ENCODE measurements at places on chromosomes 13 and 19. TPM values are rescaled to one million over a fixed set of nuclear protein-coding genes. Genes with fewer than 3 reads are reported as not detected.

GRCh38 chr13:32530841-32531253 lies 7.7 kb downstream of the N4BP2L2 start:
- no peak for DNase-seq

DNA sequence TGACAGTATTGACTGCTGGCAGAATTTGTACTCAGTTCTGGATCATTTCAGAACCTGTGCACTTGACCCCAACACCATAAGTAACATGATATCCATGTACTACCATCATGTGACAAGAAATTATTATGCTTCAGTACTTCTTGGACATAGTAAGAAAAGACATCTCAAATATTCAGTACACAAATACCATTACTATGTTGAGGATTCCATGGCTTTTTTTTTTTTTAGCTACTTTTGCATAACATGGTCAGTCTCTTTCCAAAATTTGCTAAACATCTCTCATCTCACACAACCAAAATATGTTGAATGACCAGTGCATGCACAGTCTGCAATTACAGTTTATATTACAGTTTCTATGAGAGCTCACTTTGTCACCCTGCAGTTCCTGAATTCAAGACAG lies 85.3 kb downstream of the FLT1 start:
- DNase-seq, result no peak

DNA sequence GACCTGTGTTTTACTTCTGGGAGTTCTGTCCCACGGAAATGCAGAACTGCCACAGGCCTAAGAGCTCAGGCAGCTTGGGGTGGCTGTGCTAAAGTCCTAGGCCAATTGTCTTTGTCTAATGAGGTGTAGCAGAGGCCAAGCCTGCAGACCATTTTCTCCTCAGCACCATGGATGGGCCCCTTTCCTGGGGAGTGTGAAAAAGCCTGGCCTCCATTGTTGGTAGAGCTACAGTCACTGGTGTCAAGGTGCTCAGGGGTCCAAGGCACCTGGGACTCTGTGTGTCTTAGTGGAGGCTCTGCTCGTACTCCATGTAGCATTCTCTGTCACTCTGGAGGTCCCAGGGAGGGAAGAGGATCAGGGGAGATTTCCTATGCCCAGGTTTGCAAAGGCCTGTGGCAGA lies 329.6 kb downstream of the SLITRK5 start:
- DNase-seq, result no peak

DNA sequence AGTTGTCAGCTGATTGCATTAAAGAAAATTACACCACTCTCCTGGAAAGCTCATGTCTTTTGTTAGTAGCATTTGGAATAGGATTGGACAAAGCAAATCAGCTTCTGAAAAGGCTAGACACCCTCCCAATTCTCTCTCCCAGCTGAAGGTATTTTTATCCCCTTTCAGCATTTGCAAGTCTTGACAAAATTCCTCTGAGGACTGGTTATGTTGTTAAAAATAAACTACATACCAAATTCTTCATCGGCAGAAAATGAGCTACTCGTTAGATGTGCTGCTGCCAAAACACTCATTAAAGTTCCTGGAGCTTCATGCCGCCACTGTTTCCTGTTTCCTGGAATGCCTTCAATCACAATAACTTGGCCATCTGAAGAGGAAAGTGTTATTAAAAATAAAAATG lies 37.1 kb downstream of the UTP14C start:
- no peak for DNase-seq

DNA sequence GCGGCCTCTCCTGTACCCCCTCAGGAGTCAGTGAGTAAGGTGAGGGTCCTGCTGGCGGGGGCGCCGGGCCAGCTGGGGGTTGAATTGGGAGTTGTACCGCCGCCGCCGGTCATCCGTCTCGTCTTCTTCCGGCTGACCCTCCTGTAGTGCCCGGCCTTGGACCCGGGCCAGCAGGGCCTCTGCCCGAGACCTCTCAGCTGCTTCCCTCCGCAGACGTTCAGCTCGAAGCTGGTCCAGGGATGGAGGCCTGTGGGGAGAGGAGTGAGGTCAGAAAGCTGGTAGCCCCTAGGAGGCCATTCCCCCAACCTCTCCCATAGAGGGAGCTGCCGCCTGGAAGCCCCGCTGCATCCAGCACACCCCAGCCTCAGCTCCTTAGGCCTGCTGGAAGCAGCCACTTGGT lies 3.8 kb downstream of the LENG1 start:
- DNase-seq, result no peak

DNA sequence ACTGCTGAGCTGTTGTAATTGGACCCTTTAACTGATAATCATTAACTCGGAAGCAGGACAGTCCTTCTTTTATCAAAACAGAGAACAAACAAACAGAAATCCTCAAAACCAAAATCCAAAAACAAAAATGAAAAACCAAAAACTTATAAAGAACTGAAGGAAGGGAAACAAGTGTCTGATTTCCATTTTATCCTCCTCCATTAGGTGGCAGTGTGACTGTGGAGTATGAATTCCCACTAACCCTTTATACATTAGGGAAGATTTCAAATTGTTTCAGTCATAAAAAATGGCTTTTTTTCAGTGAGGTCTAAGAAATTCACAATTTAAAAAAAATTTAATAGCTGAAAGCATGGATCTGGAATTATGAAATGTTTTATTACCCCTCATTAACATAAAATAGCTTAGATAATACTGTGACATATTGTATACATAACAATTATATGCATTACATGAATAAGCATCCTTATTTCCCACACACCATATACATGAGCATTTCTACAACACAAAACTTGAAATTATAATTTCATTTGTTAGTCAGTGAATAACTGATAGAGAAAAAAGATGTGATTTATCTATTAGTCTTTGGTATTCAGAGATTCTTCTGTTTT lies 1074.3 kb upstream of the PCDH9 start:
- DNase-seq, result no peak

DNA sequence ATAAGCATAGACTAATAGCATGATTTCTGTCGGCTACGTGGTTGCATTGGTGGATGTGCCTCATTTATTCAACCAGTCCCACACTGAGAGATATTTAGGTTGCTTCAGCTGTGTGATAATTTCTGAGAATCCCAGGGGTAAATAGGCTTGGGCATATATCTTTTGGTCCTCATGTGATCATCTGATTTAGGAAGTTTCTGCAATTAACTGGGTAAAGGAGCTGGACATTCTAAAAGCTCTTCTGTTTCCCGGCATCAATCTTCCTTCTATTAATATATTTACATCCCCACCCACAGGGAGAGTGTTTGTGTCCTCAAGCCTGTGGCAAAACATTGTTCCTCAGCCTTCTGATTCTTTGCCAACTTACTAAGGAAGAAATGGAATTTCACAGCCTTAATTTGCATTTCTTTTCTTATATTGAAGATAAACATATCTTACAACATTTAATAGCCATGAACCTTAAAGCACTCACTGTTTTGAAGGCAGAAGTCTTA lies 431.6 kb downstream of the RFC3 start:
- no peak for DNase-seq

GRCh38 chr13:110458594-110459365 lies 102.7 kb downstream of the RAB20 start:
- DNase-seq, result no peak

DNA sequence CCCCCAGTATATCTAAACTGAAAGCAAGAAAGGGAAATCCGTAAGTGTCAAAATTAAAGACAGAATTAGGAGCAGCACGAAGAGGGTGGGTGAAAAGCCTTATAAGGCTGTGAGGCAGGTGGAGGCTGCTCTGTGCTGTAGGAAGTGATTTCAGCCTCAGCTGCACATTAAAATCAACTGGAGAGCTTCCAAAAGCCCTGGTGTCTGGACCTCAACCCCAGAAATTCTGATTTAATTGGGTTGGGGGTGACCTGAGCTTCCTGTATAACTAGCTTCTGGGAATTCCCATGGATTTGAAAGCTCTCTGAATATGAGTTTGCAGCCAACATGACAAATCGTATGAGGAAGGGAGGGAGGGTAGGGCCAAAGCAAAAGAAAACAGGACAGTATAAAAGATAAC lies 242.4 kb upstream of the TMTC4 start:
- DNase-seq, result no peak

- no peak for DNase-seq
Observed at GRCh38 chr19:35784503-35785338, 9.4 kb downstream of the ARHGAP33 start.

- no peak for DNase-seq
Observed at GRCh38 chr19:55265173-55265572, 6.4 kb upstream of the PPP6R1 start.

Gene IGFL3
- total RNA-seq, result not detected

Gene CYP2A7
- not detected for total RNA-seq

- DNase-seq, result no peak
Observed at GRCh38 chr19:23098988-23099387, 17.8 kb upstream of the ZNF730 start.

- no peak for DNase-seq
Observed at GRCh38 chr19:39247701-39248664, 673 bp downstream of the IFNL4 start.

DNA sequence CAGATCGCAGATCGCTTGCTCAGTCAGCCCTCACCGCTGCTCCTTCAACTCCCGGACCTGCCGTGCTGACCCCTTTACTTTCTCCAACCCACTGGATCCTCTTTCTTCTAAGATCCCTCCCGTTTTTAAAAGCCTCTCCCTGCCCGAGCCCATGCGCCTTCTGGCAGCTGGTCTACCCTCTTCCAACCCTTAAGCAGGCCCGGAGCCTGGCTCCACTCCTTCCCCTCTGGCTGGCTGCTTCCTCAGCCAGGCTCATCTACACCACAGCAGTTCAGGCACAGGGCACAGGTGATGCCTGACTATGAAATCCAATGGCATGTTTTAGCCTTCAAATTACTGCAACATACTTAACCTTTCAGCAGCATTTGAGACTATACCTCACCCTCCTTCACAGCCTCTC lies 63.8 kb upstream of the PABPC3 start:
- DNase-seq, result no peak

GRCh38 chr13:114339857-114340534 lies 25.7 kb downstream of the CHAMP1 start:
- DNase-seq, result no peak

DNA sequence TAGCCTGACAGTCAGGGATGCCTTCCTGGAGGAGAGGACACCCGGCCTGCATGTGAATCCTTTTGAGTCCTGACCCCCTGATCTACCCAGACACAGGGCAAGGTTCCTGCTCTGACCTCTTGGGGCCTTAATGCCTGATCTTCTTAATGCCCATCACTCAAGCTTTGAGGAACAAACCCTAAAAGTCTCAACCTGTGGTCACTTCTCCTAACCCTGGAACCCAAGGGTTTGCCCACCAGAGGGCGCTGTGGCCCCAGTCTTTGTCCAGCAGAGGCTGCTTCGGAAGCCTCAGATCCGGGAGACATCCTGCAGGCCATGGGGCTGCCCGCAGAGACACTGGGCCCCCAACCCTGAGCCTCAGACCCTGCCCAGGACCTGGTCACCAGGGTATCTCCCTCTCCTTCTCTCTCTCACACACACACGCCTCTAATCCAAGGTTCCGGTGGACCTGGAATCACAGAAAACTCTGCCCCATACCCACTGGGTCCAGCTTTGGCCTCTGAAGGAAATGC lies 9.8 kb upstream of the DPF1 start:
- peak; percentile 73 for DNase-seq

Gene SIGLEC9
- not detected for total RNA-seq

DNA sequence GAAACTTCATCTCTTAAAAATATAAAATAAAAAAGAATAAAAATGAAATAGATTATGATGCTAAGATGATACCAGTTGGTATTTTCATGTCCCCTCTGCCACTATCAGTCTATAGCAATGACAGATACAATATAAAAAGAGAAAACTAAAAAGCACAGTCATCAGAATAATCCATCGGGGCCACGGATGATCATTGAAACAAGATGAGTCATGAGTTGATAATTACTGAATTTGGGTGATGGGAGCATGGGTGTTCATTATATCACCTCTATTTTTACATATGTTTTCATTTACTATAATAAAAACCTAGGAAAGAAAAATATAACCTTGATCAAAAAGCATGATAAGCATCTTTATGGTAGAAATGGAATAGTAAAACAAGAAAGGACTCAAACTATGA lies 41.1 kb downstream of the PIBF1 start:
- no peak for DNase-seq

GRCh38 chr13:30022796-30023195 lies 172.4 kb upstream of the UBL3 start:
- no peak for DNase-seq

- no peak for DNase-seq
Observed at GRCh38 chr13:27857282-27857681, 62.5 kb upstream of the PDX1 start.

DNA sequence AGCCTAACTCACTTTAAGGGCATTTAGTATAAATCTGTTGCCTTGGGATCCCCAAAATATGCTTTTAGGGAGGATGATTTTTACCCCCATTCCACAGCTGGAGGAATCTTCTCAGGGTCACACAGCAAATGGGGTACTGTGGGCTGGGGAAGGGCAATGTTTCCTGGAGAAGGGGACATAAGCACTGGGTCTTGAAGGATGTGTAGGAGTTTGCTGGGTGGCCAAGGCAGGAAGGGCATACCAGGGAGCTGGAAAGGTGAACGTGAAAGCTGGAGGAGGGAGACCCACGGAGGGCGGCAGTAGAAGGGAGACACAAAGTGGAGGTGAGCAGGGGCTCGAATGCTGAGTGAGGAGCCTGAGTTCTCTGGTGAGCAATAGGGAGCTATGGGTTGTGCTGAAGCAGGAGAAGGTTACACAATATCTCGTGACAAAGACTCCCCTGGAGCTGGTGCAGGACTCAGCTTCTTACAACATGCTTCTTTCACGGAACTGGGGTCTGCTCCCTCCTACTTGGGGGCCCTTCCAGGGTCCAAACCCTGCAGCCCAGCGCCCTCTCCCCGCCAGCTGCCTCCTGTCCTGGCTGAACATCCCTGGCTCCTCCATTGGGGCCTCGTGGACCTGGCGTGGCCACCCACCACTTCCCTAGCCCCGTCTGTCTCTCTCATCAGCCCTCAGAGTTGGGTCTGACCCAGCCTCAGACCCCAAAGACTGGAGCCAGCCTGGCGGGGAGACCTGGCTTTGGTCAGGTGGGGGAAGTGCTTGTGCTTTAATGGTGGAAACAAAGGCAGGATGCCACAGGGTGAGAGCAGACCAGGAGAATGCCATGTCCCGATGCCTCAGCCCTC lies 11.1 kb downstream of the CILP2 start:
- DNase-seq, result no peak

Measured in activated T-helper 2 cell treated with anti-CD3 and anti-CD28 coated beads, Interferon-gamma antibody, Interleukin-2, Interleukin-4, amounts not matched to agents 10 μg/mL and 5 μg/mL and 100 μg/mL, durations not matched to agents 14 hours and 24 hours and 36 hours (primary cell).